ENCODE measurements at places on chromosomes 7 and 10.

DNA sequence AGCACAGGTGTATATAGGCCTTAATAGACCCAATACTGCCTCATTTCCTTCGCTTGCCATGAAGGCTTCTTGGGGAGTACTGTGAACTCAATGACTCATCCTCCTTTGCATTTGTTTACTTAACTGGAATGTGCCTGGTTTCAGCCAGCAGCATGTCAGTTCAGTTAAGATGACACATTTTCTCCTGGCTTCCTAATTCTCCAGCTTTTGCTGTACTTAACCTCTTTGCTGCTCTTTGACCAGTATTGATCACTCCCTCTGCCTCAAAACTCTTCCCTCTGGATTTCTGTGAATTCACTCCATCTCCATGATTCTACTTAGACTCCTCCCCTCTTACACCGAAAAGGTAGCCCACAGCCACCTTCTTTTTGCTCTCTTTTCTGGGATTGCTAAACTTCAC lies 135.7 kb downstream of the MAGI2 start:
- no peak for DNase-seq

DNA sequence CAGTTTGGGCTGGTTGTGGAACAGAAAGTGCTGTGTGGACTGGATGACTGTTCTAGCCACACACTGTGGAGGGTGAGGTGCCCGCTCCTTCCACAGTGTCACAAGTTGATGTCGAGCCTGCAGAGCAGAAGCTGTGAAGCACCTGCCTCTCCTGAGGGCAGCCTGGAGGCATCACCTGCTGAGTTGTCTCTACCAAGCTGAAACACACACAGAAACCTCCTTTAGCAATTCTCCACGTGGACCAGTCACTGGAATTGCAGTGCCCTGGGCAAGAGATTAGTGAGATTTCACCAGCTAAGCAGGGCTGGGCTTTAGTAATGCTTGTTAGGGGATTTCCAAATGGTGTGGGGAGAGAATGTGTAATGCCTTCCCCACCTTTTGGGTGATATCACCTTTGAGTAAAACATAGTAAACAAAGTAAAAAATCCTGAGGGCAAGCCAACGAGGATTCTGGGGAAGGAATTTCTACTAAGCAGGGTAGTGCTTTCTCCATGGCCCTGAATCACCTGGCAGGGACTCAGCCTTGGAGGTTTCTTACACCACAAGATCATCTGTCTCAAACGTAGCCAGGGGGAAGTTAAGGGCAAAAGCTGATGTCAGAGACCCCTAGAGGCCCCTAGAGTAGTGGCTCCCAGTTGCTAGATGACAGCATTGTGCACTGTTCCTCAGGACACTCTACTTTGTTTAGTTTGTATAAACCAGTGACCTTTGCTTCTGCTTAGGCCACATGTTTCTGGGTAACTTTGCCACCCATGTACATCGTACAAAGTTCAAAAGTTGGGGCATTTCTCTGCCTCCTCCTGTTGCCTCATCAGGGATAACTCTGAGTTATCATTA lies 233.1 kb upstream of the IGFBP3 start:
- DNase-seq, result no peak

- no peak for DNase-seq
Observed at GRCh38 chr10:96660297-96660696, 60.0 kb downstream of the PIK3AP1 start.

GRCh38 chr10:90461437-90462155 lies 396.2 kb downstream of the HTR7 start:
- no peak for DNase-seq

GRCh38 chr7:74569501-74570075 lies 87.9 kb upstream of the GTF2I start:
- peak; percentile 11 for DNase-seq

DNA sequence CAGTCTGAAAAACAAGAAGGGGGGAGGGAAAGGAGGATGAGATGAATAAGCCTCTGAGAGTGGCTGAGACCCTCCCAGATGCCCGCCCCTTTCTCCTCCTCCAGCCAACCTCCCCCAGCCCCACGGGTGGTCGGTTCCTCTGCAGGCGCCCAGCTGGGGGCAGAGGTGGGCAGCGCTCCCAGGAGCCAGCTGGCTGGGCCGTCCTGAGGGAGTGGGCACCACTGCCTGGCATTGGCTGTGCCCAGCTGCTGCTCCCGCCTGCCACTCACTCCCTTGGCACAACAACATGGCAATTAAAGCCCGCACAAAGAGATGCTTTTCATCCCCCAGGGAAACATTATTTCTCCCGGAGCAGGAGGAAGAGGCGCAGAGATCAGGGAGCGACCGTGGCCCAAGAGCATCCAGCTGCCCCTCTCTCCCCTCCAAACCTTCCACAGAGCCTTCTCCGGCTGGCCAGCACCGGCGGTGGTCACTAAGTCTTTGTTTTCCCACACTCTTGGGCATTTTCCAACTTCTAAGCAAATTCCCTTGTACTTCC lies 107.2 kb downstream of the SPDYE5 start:
- DNase-seq, result no peak
